IMR-90 (cell line): ENCODE measurements at places on chromosomes 12 and 14. TPM values are rescaled to one million over a fixed set of nuclear protein-coding genes. Genes with fewer than 3 reads are reported as not detected.

Gene MAP3K9
- total RNA-seq: 0.18 and 0.28 TPM in 2 replicates

DNA sequence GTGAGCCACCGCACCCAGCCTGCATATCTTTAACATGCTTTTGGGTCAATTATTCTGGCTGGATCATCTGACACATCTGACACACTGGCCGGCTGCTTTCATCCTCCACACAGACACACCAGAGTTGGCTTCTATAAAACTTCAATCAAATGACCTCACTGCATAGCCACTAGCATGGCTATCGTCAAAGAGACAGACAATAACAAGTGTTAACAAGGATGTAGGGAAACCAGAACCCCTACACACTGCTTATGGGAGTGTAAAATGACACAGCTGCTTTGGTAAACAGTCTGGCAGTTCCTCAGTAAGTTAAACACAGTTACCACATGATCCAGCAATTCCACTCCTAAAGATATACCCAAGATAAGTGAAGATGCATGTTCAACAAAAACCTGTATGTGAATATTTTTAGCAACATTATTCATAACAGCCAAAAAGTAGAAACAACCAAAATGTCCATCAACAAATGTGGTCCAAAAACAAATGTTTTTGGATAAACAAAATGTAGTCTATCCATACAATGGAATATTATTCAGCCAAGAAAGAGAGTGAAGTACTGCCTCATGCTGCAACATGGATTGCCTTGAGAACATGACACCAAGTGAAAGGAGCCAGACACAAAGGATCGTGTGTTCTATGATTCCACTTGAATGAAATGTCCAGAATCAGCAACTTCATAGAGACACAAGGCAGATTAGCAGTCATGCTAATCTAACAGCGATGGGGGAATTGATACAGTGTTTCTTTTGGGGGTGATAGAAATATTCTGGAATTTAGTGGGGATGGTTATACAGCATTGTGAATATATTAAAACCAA, 10.1 kb downstream of the KDM2B start:
- peaks cover 20% of the 10 kb centered on the region for H3K36me3 ChIP-seq
- H3K27me3 ChIP-seq: no peaks in the 10 kb centered on the region
- no peak overlapping the region for H3K27ac ChIP-seq
- peak; percentile 36 for DNase-seq
- H3K4me1 ChIP-seq: no peaks in the 10 kb centered on the region
- no peak overlapping the region for H3K4me3 ChIP-seq

GRCh38 chr12:106906715-106907114, 49.0 kb upstream of the TMEM263 start:
- DNase-seq: no peak
- H3K27ac ChIP-seq: no peak overlapping the region
- H3K27me3 ChIP-seq: peaks cover 4% of the 10 kb centered on the region; the same call in 1 of the 2 replicates
- no peak overlapping the region for H3K4me3 ChIP-seq
- H3K36me3 ChIP-seq: no peaks in the 10 kb centered on the region

GRCh38 chr14:76090616-76091391, 60.9 kb upstream of the GPATCH2L start:
- peaks cover 2% of the 10 kb centered on the region; the same call in 1 of the 2 replicates for H3K4me1 ChIP-seq
- H3K36me3 ChIP-seq: no peaks in the 10 kb centered on the region
- no peak overlapping the region for H3K4me3 ChIP-seq
- no peak for DNase-seq
- no peak overlapping the region for H3K27ac ChIP-seq
- peaks cover 31% of the 10 kb centered on the region for H3K27me3 ChIP-seq

Gene RNF212B
- not detected in 2 replicates for total RNA-seq

DNA sequence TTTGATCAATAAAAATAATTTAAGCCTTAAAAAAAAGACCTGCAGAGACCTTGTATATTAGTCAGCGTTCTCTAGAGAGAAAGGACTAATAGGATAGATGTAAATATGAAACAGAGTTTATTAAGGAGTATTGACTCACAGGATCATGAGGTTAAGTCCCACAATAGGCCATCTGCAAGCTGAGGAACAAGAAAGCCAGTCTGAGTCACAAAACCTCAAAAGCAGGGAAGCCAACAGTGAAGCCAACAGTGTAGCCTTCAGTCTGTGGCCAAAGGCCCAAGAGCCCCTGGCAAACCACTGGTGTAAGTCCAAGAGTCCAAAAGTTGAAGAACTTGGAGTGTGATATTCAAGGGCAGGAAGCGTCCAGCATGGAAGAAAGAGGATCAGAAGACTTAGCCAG, 66.3 kb downstream of the TBX5 start:
- H3K4me1 ChIP-seq: 0 out of 2 replicates have a peak, but pooled peaks cover 2% of the 10 kb centered on the region
- no peaks in the 10 kb centered on the region for H3K36me3 ChIP-seq
- H3K27me3 ChIP-seq: no peaks in the 10 kb centered on the region
- peak; percentile 90 for DNase-seq
- H3K27ac ChIP-seq: no peak overlapping the region

Gene FOXN4
- total RNA-seq: not detected in 2 replicates

DNA sequence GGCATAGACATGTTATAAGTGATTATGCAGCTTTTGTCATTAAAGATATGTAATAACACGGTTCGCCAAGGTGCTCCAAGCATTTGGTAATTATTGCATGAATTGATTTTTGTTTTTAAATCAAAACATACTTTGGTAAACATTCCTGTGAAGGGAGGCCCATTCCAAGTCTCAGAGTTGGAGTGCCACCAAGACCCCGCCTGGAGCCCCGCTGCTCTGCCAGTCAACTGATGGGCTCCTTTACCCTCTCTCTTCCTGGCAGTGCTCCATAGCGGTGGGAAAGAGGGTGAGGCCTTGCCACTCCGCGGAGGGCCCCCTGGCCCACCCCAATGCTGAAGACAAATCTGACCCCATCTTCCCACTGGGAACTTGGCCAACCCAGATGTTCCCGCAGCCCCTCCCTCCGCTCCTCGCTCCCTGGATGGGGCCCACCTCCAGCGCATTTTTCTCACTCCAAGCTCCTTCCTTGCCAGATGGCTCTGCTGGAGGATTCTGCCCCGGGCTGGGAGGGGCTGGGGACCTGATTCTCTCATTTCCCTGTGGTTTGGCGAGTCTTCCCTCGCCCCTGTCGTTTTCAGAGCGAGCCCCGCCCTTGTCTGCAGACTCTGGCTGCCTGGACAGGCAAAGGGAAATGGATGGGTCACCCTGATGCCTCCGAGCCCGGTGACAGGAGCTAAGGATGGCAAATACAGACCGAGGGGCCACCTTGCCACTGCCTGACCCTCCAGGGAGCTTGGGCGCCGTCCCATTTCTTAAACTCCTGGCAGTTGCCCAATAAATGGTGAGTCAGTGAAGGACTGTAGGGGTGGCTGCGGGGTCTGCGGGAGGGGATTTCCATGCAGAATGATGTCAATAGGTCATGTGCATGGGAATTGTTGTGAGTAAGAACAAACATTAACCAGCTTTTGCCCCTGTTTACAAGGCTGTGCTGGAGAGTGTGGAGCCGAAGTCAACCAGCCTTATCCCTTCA, 9.2 kb upstream of the PAPLN start:
- peak overlapping the region; percentile 53 for H3K27ac ChIP-seq
- H3K36me3 ChIP-seq: no peaks in the 10 kb centered on the region
- no peak overlapping the region for H3K4me3 ChIP-seq
- no peaks in the 10 kb centered on the region for H3K27me3 ChIP-seq

Gene CELA1
- total RNA-seq: not detected in 2 replicates

- no peak overlapping the region for H3K4me3 ChIP-seq
- peak; percentile 1 for DNase-seq
- no peak overlapping the region for H3K27ac ChIP-seq
- H3K4me1 ChIP-seq: no peaks in the 10 kb centered on the region
- H3K36me3 ChIP-seq: no peaks in the 10 kb centered on the region
- no peaks in the 10 kb centered on the region for H3K27me3 ChIP-seq
These were observed 178.6 kb downstream of the ADGRD1 start for GRCh38 chr12:131132118-131132892.

Gene ATXN3
- total RNA-seq: 9.0 and 38.3 TPM in 2 replicates

Gene KRT73
- not detected in 2 replicates for total RNA-seq

Gene WNT5B
- total RNA-seq: 96.1 and 102 TPM in 2 replicates

- peak; percentile 42 for DNase-seq
- H3K4me1 ChIP-seq: peaks cover 8% of the 10 kb centered on the region
- no peaks in the 10 kb centered on the region for H3K27me3 ChIP-seq
These were observed 74.2 kb upstream of the ATP2B1 start for GRCh38 chr12:89782807-89783206.

- H3K27me3 ChIP-seq: no peaks in the 10 kb centered on the region
- peaks cover 2% of the 10 kb centered on the region; the same call in 1 of the 2 replicates for H3K4me1 ChIP-seq
- H3K4me3 ChIP-seq: no peak overlapping the region
- no peak overlapping the region for H3K27ac ChIP-seq
- peaks cover 16% of the 10 kb centered on the region for H3K36me3 ChIP-seq
- peak; percentile 49 for DNase-seq
These were observed 72.1 kb upstream of the RTL1 start for GRCh38 chr14:100975671-100976070.

DNA sequence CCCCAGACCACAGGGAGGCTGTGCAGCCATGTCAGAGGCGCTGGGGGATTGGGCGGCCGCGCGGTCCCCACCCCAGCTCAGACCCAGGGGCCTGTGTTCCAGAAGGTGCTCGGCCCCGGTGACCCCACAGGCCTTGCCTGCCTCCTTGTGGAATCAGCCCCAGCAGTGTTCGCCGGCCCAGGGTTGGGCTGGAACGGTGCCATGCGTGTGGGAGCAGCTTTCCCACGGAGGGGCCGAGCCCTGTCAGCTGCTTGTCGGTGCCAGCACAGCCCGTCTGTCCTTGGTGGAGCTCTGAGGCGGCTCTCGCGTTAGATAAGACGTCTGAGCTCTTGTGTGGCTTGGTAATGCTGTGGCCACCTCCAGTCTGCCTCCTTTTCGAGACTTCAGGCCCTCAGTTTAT, 8.5 kb downstream of the ZFYVE21 start:
- H3K4me3 ChIP-seq: no peak overlapping the region
- H3K4me1 ChIP-seq: no peaks in the 10 kb centered on the region
- no peak overlapping the region for H3K27ac ChIP-seq
- peak; percentile 36 for DNase-seq
- H3K27me3 ChIP-seq: no peaks in the 10 kb centered on the region
- H3K36me3 ChIP-seq: peaks cover 16% of the 10 kb centered on the region

Gene IAPP
- total RNA-seq: not detected in 2 replicates

DNA sequence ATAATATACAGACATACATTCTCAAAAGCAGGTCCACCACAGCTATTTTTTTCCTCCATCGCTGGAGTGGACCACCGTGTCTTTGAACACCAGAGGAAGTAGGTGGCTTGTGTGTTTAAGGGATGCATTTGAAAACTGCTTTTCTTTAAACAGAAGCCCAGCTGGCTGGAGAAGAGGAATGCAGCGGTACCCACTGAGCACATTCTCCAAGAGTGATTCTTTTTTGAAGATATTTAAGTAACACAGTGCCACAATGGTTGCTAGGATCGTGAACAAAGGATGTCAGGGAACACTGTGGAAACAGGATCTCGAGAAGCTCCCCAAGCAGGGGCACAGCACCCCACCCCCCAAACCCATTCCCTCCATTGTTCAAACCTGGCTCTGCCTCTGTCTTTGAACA, 286.6 kb upstream of the PWP1 start:
- H3K36me3 ChIP-seq: no peaks in the 10 kb centered on the region
- H3K4me1 ChIP-seq: peaks cover 4% of the 10 kb centered on the region; the same call in 1 of the 2 replicates
- no peak overlapping the region for H3K27ac ChIP-seq
- H3K4me3 ChIP-seq: no peak overlapping the region
- peak; percentile 51 for DNase-seq

Gene KLRB1
- total RNA-seq: not detected in 2 replicates

GRCh38 chr14:31781578-31781977, 220.4 kb downstream of the NUBPL start:
- H3K4me3 ChIP-seq: no peak overlapping the region
- H3K36me3 ChIP-seq: no peaks in the 10 kb centered on the region
- no peak for DNase-seq
- H3K27ac ChIP-seq: no peak overlapping the region

Gene PZP
- not detected in 2 replicates for total RNA-seq

- H3K36me3 ChIP-seq: no peaks in the 10 kb centered on the region
- no peak overlapping the region for H3K4me3 ChIP-seq
- H3K27ac ChIP-seq: no peak overlapping the region
- no peak for DNase-seq
These were observed 17.9 kb upstream of the COL2A1 start for GRCh38 chr12:48022180-48022521.

Gene SDR9C7
- not detected in 2 replicates for total RNA-seq

- no peak overlapping the region for H3K27ac ChIP-seq
- no peaks in the 10 kb centered on the region for H3K36me3 ChIP-seq
- peak; percentile 86 for DNase-seq
- H3K4me1 ChIP-seq: peaks cover 2% of the 10 kb centered on the region; the same call in 1 of the 2 replicates
- H3K4me3 ChIP-seq: no peak overlapping the region
- H3K27me3 ChIP-seq: no peaks in the 10 kb centered on the region
These were observed 9.0 kb downstream of the TPH2 start for GRCh38 chr12:71947645-71948105.

DNA sequence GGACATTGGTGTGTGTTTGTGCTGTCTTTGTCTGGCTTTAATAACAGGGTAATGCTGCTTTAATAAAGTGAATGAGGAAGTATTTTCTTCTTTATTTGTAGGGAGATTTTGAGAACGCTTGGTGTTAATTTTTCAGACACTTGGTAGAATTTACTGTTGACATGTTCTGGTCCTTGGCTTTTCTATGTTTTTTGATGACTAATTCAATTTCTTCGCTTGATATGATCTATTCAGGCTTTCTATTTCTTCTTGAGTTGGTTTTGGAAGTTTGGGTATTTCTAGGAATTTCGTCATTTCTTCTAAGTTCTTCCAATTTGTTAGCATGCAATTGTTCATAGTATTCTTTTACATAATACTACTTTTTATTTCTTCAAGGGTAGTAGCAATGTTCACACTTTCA, 167.8 kb downstream of the TTC6 start:
- H3K27ac ChIP-seq: no peak overlapping the region
- no peaks in the 10 kb centered on the region for H3K4me1 ChIP-seq
- H3K4me3 ChIP-seq: no peak overlapping the region

DNA sequence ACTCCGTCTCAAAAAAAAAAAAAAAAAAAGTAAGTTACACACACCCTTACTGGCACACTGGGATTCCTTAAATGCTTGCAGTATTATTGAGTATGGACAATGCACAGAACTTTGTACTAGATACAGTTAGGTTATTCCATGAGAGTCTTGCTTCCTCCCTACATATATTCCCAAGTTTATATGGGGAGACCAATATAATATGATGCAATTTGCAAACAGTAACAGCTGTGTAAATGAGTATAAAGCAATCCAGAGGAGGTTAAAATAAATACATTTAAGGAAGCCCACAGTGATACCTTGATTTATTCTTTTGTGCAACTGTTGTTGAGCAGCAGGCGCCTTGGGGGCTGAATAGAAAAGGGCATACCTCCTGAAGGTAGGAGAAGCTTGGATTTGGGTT, 26.6 kb downstream of the RASSF3 start:
- no peak overlapping the region for H3K4me3 ChIP-seq
- peaks cover 1% of the 10 kb centered on the region for H3K36me3 ChIP-seq
- H3K27me3 ChIP-seq: no peaks in the 10 kb centered on the region
- no peak overlapping the region for H3K27ac ChIP-seq
- DNase-seq: no peak
- peaks cover 8% of the 10 kb centered on the region for H3K4me1 ChIP-seq

DNA sequence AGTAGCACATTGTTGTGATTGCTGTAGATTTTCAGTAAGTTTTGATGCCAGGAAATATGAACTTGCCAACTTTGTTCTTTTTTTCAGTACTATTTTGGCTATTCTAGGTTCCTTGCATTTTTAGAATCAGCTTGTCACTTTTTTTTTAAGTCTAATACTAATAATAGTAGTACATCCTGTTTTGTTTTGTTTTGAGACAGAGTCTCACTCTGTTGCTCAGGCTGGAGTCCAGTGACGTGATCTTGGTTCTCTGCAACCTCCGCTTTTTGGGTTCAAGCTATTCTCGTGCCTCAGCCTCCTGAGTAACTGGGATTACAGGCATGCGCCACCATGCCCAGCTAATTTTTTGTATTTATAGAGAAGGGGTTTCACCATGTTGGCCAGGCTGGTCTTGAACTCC, 16.5 kb downstream of the PWP1 start:
- no peak for DNase-seq
- H3K4me1 ChIP-seq: peaks cover 2% of the 10 kb centered on the region; the same call in 1 of the 2 replicates
- H3K27me3 ChIP-seq: no peaks in the 10 kb centered on the region
- no peak overlapping the region for H3K4me3 ChIP-seq
- H3K36me3 ChIP-seq: peaks cover 43% of the 10 kb centered on the region

Gene NKX2-1
- total RNA-seq: not detected in 2 replicates
